ENCODE measurements at places on chromosomes 6 and 20.
A peak's percentile ranks its signal among the peaks of the same experiment; 100 is the strongest.

- no peak for DNase-seq
Observed at GRCh38 chr6:157436944-157437336, 56.0 kb downstream of the ZDHHC14 start.

- DNase-seq: peak; percentile 62
Observed at GRCh38 chr6:75524322-75524972, 30.8 kb upstream of the FILIP1 start.

- no peak for DNase-seq
Observed at GRCh38 chr6:138492871-138493270, 6.4 kb downstream of the NHSL1 start.

DNA sequence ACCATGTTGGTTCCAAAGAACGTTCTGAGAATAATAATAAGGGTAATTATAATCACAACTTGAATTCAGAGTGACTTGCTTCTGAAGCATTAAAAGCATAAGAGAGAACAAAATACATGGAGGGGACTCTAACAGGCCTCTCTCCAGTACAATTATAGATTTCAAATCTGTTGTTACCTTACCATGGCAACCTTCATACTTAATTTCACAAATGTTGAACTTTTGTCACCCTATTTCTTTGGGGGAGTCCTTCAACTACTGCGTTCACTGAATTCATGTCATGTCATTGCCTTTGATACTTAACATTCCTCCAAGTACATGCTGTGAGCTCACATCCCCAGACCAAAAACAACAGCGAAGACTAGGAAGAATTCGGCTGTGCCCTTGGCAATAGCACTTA is 104.0 kb downstream of the MKKS start:
- DNase-seq: no peak

- DNase-seq: no peak
Observed at GRCh38 chr6:147029923-147030322, 174.3 kb upstream of the STXBP5 start.

DNA sequence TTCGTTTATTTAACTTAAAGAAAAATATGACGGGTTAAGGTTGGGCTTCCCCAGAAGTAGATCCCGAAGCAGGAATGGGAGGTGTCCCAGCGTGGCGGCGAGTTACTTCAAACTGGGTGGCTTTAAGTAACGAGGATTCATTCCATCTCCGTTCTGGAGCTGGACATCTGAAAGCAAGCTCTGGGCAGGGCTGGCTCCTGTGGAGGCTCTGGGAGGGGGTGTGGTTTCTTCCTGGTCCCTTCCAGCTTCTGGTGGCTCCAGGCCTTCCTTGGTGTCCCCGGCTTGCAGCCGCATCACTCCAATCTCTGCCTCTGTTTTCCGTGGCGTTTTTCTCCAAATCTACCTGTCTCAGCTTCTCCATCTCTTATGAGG is 47.3 kb upstream of the BHLHE23 start:
- no peak for DNase-seq

DNA sequence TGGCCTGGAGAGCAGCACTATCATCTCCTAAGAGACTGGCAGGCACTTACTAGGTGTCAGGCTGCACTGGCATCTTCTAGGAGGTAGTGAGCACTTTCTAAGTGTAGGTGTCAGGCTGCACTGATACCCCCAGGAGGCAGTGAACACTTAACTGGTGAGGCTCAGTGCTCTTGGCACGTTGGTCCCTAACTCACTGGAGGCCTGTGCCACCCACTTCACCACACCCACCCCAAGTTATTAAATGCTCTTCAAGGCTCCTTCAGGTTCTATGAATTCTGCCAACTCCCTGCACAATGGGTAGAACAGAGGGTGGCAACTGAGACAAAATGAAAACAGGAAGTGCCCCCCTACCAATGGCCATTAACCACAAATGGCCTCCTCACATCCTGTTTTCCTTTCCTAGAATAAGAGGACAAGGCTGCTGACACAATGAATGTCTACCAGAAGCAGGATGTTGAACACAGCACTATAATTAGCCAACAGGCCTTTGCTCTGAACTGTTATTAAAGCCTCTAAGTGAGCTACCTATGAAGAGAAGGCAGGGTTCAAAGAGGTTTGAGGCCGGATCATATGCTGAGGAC is 29.4 kb downstream of the NCOA5 start:
- no peak for DNase-seq

- DNase-seq: no peak
Observed at GRCh38 chr6:117265410-117266256, at the start of gene VGLL2. TSS of gene VGLL2 (plus strand) at chr6:117265558. CDS start at chr6:117265764, 206 bp downstream.

GRCh38 chr6:30411515-30412207 is 66.7 kb downstream of the RPP21 start:
- no peak for DNase-seq

GRCh38 chr6:47414423-47415167 is 63.0 kb upstream of the CD2AP start:
- DNase-seq: peak; percentile 4

GRCh38 chr6:119960456-119960855 is 610.9 kb upstream of the MAN1A1 start:
- DNase-seq: no peak

- DNase-seq: no peak
Observed at GRCh38 chr6:37354526-37355384, 972 bp downstream of the RNF8 start.

DNA sequence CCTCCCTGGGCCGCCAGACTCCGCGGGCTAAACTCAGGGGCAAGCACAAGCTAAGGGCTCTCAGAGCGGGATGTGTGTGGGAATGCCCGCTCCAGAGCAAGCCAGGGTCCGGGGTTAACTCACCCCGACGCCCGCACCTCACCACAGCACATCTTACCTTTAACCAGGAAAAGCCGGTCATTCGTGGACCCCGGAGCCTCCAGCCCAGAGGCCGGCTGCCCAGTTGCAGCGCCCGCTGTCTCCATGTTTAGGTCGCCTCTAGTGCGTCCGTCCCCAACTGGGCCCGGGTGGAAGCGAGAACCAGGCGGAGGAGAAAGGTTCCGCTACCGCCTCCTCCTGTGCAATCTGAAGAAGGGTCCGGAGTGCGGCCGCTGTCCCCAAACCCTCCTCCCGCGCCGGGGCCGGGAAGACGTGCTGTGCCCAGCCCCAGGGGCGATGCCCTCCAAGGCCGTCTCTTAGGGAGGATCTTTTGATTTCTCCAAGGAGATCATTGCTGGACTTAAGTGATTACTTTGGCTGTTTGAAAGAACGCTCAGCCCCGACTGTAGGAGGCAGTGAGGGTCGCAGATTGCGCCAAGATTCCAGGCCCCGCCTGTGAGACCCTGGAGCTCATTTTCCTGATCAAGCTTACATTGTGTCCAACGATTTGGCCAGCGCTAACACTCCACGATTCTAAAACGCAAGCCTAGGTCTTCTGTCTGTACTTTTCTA is at the start of gene TMEM242:
TSS of gene TMEM242 (minus strand) at position 265 of the 711 bp plus-strand sequence. CDS start at position 245, 20 bp downstream.
- peak; percentile 83 for DNase-seq

DNA sequence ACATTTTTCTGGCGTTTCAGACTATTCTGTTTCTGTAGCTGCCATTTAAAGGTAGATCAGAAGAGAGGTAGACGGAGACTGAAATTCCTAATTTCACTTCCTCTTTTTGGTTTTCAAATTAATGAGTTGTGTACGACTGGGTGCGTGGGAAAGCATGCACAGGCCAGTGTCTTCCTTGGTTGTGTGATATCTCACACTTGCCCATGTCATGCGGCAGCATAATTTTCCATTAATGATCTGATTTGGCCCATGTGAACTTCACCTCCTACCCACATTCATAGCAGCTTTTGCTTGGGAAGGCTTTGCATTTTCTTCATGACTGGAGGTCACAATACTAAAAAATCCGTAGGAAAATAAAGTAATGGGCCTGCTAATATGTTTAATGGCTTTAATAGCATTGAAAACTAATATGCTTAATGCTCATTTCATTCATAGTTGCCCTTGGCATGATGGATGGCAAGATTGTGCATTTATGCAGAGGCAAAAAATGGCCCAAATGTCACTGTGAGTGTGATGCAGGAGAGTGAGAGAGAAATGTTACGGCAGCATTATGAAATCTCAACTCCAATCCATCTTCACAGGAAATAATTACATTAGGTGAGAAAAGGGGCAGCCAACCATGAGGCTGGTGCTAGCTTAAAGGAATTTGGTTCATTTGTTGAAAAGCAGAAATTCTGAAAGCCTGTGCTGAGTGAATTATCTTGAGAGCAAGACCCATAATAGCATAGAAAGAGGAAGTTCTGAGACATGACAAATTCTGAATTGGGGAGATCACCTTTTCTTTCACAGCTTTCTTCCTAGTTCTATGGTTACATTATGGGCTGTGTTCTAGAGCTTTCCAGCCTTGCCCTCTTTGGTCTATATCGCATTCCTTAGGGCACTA is 69.0 kb upstream of the UST start:
- DNase-seq: no peak

DNA sequence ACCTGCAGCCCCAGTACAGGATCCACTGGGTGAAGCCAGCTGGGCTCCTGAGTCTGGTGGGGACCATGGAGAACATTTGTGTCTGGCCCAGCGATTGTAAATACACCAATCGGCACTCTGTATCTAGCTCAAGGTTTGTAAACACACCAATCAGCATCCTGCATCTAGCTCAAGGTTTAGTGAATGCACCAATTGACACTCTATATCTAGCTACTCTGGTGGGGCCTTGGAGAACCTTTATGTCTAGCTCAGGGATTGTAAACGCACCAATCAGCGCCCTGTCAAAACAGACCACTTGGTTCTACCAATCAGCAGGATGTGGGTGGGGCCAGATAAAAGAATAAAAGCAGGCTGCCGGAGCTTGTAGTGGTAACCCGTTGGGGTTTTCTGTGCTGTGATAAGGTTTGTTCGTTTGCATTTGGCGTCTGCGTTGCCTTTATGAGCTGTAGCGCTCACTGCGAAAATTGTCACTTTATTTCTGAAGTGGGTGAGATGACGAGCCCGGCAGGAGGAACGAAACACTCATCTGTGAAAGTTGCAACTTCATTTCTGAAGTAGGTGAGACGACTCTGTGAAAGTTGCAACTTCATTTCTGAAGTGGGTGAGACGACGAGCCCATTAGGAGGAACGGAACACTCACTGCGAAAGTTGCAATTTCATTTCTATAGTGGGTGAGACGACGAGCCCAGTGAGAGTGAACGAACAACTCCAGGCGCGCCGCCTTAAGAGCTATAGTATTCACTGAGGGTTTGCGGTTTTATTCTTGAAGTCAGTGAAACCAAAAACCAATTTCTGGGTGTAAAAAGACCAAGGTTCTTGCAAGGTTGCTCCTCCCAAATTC is 31.1 kb downstream of the SERPINB6 start:
- no peak for DNase-seq

DNA sequence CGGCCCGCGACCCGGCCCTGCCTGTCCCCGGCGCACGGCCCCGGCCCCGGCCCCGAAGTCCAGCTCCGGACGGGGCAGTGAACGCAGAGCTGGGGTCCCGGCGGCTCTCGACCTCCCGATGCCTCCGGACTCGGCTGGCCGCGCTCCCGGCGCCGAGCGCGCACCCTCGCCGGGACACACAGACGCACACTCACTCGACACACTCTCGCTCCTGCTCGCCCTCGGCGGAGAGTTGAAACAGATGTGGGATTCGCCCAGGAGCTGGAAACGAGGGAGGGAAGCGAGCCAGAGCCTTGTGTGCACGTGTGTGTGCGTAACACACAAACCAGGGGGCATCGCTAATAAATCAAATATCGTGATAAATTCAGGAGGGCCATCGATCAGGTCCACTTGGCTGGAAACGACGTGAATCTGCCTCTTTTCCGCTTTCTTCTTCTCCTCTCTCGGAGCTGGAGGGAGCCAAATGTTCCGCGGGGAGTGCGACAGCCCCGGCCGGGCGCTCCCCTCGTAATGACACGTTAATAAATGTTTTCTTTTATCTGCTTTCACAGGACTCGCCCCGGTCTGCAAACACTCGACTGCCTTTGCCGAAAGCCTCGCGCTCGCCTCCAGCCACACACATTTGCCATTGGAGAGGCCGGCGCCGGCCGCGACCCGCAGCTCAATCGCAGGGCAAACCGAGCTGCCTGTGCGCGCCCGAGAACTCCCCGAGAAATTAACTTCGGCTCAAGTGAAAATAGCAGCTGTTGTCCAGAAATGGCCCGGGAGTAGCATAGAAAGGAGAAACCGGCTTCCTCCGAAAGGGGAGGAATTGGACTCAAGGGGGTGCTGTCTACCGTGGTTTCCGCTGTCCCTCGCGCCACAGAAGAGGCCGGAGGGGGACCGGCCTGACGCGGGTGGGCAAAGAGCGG is 828 bp upstream of the SULF2 start:
- peak; percentile 20 for DNase-seq

- DNase-seq: no peak
Observed at GRCh38 chr6:90098627-90099026, 198.0 kb downstream of the BACH2 start.

GRCh38 chr6:43075670-43076463 is at the start of gene PTK7:
TSS of gene PTK7 (plus strand) at chr6:43076314. CDS start at chr6:43076489, 175 bp downstream.
- DNase-seq: peak; percentile 90

DNA sequence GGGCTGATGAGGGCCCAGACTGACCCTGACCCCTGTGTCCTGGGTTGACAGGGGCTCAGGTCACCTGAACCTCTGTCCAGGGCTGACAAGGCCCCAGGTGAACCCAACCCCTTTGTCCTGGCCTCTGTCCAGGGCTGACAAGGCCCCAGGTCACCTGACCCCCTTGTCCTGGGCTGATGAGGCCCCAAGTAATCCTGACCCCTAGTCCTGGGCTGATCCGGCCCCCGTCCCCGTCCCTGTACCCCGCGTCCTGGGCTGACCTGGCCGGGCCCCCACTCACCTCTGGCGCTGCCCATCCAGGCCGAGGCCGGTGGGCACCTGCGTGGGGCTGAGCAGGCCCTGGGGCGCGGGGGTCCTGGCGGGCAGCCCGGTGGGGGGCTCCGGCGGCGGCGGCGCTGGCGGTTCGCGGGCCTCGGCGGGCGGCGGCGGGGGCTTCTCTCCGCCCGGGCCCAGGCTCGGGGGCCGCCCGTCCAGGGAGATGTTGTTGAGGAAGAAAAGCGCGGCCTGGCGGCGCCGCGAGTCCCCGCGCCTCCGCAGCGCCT is 379 bp downstream of the CABLES2 start:
- DNase-seq: no peak

GRCh38 chr20:25250508-25250907 is 2.6 kb downstream of the PYGB start:
- DNase-seq: no peak

DNA sequence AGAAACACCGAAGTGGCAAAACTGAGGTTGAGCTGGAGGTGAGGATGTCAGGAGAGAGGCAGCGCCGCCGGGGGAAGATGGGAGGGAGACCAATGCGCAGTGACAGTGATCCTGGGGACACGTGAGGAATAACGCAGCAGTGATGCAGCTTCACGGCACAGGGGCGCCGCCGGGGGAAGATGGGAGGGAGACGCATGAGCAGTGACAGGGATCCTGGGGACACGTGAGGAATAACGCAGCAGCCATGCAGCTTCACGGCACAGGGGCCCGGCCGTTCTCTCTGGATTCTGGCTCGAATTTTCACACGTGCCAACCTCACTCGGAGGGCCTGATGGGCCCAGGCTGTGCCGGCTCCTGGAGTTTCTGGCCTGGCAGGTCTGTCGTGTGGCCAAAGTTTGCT is 94.7 kb downstream of the SMOC2 start:
- DNase-seq: no peak

DNA sequence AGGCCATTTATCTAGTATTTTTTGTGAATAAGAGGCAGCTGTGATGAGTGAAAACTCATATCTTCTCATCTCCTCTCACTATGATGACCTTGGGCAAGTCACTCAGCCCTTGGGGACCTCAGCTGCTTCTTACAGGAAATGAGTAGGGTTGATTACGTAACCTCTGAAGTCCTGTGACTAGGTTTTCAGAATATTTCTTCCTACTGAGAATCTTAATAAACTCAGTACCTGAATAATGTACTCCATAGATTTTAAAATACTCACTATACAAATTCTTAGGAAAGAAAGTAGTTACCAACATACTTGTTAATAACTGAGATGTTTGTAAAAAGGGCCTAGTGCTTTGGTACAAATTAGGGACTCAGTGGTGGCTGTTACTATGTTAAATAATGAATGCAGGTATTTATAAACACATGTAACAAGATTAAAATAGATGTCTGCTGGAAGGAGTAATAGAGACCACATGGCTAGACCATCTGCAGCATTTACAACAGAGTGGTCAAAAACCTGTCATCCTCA is 60.9 kb downstream of the RPRD1B start:
- no peak for DNase-seq

Data from brain pericyte (primary cell).